ENCODE measurements at places on chromosomes 1 and 21.

- DNase-seq: no peak
Measured at GRCh38 chr1:110515891-110516290, 3.1 kb downstream of the KCNA10 start.

- no peak for DNase-seq
Measured at GRCh38 chr1:223425550-223425949, 32.3 kb downstream of the CCDC185 start.

GRCh38 chr1:20449735-20450311, 36.2 kb downstream of the CAMK2N1 start:
- no peak for DNase-seq

DNA sequence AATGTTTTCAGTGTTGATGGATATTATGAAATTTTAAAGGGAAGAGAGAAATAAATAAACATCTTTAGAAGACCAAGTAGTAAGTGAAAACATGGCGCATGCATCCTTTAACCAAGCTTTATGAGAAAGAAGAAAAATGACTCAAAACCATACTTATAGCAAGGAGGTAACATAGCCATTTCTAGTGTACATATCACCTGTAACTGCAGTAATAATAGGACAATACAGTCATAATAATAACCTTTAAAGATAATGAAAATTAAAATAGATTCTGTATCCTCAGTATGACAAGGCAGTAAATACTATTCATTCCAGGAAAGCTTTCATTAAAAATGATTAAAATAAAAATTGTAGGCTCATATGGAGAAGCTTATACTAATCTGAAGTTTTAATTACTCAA, 141.2 kb downstream of the COL24A1 start:
- DNase-seq: no peak

GRCh38 chr21:44571296-44571695, 2.2 kb upstream of the KRTAP10-4 start:
- no peak for DNase-seq

- no peak for DNase-seq
Measured at GRCh38 chr1:9751971-9752370, 71.8 kb downstream of the CLSTN1 start.

GRCh38 chr21:21233051-21233450, 234.8 kb downstream of the NCAM2 start:
- no peak for DNase-seq

DNA sequence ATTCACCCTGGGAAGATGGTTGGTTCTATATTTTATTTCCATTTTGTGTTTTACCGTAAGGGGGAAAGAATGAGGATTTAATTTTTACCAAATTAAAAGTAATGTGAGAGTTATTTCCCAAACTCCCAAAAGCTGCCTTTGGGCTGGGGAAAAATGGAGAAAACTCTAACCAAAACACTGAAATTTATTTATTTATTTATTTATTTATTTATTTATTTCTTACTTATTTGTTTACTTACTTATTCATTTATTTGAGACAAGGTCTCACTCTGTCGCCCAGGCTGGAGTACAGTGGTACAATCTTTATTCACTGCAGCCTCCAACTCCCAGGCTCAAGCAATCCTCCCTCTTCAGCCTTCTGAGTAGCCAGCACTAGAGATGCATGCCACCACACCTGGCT, 38.0 kb upstream of the ZBTB18 start:
- DNase-seq: no peak

DNA sequence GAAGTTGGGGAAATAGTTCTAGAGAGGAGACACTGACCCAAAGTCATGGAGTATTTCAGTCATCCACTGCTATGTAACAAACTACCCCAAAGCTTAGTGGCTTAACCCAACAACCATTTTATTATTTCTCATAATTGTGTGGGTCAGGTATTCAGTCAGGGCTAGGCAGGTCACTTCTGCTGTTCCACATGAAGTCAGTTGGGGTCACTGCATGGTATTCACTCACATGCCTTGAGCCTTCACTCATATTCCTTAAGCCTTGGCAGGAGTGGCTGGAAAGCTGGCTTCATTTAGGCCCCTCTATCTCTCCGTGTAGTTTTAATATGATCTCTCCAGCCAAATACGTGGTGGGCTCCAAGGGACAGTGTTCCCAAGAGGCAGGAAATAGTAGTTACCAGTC, 17.5 kb upstream of the RNF11 start:
- DNase-seq: no peak

DNA sequence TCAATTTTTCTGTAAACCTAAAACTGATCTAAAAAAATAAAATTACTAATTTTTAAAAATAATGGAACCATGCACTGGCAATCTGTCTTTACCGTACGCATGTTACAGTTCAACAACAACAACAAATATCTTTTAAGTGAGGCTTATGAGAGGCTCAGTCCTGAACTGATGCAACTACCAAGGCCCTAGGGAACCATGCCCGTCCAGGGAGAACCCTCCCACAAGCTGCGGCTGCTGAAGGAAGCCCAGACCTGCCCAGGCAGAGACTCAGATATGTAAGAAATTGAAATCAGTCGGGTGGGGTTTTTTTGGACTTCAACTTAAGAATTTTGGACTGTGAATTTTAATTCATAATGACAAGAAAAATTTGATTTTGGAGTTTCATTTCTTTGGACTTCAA, 91.1 kb downstream of the NPHP4 start:
- DNase-seq: no peak

GRCh38 chr1:17579951-17580939, 40.7 kb downstream of the ARHGEF10L start:
- no peak for DNase-seq

DNA sequence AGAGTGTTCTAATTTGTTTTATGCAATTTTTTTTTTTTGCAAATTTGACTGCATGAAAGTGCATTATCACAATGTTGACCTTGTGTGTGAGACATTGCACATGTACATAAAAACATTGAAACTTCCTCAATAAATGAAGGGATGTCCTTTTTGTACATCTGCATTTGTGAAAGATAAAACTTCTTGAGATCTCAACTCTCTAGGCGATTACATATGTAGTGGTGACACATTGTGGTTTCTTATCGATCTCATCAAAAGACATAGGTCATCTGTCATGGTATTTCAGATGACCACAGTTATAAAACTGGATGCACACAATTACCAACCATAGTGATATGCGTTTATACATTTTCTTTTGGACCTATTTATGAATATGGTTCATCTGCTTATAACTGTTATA, 35.6 kb upstream of the C21orf91 start:
- DNase-seq: no peak

- no peak for DNase-seq
Measured at GRCh38 chr1:87167848-87168525, 160.7 kb upstream of the LMO4 start.

GRCh38 chr1:107525145-107525544, 384.3 kb downstream of the NTNG1 start:
- no peak for DNase-seq

- DNase-seq: no peak
Measured at GRCh38 chr21:36076878-36077655, 7.2 kb downstream of the CBR1 start.

GRCh38 chr1:154260127-154260526, 12.3 kb upstream of the HAX1 start:
- DNase-seq: no peak

GRCh38 chr1:230568676-230569075, 73.6 kb upstream of the COG2 start:
- DNase-seq: no peak

- DNase-seq: no peak
Measured at GRCh38 chr1:22941257-22941656, 31.4 kb downstream of the LACTBL1 start.

DNA sequence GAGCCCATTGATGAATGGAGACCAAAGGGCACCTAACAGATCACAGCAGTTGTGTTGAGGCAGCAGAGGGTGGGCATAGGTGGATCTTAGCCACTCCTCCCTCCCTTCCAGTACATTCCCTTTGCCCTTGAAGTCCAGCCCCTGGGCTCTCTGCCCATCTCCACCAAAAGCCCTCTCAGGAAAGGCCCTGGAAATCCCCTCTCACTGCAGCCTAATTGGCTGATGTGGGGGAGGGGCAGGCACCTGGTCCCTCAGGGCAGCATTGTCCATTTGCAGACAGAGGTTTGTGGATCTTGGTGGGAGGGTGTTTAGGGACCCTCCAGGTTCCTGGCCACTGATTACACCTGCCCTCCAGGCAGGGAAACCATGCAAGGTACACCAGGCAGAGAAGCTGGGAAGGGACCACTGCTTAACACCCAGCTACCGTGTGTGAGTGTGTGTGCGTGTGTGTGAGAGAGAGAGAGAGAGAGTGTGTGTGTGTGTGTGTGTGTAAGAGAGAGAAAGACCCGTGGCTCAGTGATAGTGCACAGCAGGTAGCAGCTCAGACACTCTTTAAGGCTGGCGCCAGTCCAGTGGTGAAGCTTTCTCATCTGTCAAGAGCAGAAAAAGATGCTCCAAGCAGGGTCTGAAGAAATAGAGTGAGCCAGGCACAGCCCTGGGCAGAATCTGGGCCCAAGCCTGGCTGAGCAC, 71.1 kb downstream of the MATN1 start:
- DNase-seq: no peak

GRCh38 chr1:16983649-16984048, 3.2 kb upstream of the MFAP2 start:
- DNase-seq: no peak

GRCh38 chr1:66696771-66697170, 55.5 kb upstream of the DYNLT5 start:
- DNase-seq: no peak

- no peak for DNase-seq
Measured at GRCh38 chr1:14614341-14614740, 15.9 kb downstream of the KAZN start.

DNA sequence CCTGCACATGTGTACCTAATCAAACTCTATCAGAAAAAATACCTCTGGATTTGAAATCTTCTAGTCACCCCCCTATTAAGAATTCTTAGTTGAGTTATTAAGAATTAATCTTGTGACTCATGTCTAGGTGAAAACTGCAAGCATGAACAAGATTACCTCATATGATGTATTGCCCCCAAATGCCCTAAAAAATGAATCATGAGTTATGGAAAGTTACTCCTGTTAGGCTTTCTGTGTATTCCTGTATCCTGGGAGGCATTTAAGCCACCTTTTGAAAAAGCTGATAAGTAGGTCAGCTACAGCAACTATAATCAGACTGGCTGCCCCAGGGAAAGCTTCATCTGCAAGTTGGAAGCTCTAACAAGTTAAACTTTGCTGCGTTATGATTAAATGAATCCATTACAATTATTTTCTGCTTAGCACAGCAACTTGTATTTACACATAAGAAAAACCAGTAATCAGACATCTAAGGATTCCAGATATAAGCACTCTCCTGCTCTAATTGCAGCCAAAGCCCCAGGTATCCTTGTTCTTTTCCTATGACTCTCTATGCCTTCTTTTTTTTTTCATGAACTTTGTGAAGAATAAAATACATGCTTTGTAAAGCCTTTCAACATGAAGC, 147.7 kb downstream of the NTPCR start:
- no peak for DNase-seq

GRCh38 chr1:193890935-193891334, 704.5 kb upstream of the B3GALT2 start:
- DNase-seq: no peak

DNA sequence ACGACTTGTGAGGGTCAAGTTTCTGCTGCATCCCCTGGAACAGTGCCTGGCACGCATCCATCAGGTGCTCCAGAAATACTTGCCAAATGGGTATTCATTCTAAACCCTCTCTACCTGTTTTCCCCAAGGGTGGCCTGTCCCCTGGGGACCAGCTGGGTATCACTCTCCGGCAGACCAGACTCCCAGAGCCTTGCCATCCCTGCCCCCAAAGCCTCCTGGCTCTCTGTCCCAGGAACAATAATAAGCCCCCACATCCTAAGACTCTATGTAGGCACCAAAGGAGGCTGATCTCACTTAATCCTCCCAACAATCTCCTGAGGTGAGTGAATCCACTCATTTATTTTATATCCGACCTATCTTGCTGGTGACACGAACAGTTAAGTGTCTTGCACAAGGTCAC, 96.7 kb downstream of the MRPL37 start:
- no peak for DNase-seq

DNA sequence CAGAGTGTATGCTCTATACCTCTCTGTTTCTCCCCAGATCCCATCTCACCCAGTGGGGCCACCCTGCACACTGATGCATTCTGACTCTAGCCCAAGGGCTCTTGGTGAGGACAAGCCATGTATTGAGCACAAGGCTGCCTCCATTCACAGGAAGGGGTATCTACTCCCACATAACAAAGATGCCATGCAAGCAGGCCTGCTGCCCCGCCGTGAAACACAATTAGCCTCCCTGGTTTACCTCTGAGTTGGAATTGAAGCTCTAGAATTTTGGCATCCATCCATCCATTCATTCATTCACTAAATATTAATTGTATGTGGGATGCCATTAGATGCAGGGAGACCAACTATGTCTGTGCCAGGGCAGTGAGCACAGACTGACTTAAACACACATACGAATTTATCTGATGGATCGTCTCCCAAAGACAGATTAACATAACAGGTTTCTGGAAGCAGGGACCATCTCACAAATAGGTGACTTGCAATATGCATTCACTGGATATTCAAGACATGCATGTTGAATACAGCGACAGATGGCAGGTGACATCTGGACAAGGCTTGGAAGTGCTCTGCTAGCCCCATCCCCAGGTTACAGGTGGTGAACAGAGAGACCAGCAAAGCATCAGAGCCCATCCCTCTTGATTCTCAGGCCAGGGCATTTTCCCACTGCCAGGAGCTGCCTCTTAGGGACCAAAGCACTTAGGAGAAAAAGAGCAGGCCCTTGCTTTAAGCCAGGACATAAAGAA, 34.3 kb downstream of the TRABD2B start:
- DNase-seq: no peak

- no peak for DNase-seq
Measured at GRCh38 chr1:227789084-227790033, 26.1 kb upstream of the PRSS38 start.

- DNase-seq: no peak
Measured at GRCh38 chr1:222275001-222275728, 272.7 kb downstream of the HHIPL2 start.

- DNase-seq: peak; percentile 12
Measured at GRCh38 chr1:183956559-183957188, 80.9 kb downstream of the COLGALT2 start.

- no peak for DNase-seq
Measured at GRCh38 chr1:174367892-174368291, 79.9 kb upstream of the GPR52 start.
